ENCODE measurements at places on chromosomes 12 and 14. TPM values are rescaled to one million over a fixed set of nuclear protein-coding genes. Genes with fewer than 3 reads are reported as not detected.

DNA sequence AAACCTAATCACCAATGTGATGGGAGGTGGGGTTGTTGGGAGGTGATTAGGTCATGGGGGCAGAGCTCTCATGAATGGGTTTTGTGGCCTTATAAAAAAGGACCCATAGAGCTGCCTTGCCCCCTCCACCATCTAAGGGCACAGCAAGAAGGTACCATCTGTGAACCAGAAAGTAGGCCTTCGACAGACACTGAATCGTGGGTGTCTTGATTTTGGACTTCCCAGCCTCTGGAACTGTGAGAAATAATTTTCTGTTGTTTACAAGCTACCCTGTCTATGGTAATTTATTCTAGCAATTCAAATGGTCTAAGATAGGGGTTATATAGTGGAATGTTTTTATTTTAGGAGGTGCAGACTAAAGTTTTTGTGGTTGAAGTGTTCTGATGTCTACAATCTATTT, 7.9 kb upstream of the SLC10A1 start:
- DNase-seq: no peak
- no peak overlapping the region for H3K27ac ChIP-seq
- no peaks in the 10 kb centered on the region for H3K36me3 ChIP-seq

GRCh38 chr14:35073486-35073885, 27.4 kb downstream of the FAM177A1 start:
- H3K4me1 ChIP-seq: no peaks in the 10 kb centered on the region
- H3K4me3 ChIP-seq: no peak overlapping the region
- no peak for DNase-seq
- H3K36me3 ChIP-seq: peaks cover 6% of the 10 kb centered on the region

DNA sequence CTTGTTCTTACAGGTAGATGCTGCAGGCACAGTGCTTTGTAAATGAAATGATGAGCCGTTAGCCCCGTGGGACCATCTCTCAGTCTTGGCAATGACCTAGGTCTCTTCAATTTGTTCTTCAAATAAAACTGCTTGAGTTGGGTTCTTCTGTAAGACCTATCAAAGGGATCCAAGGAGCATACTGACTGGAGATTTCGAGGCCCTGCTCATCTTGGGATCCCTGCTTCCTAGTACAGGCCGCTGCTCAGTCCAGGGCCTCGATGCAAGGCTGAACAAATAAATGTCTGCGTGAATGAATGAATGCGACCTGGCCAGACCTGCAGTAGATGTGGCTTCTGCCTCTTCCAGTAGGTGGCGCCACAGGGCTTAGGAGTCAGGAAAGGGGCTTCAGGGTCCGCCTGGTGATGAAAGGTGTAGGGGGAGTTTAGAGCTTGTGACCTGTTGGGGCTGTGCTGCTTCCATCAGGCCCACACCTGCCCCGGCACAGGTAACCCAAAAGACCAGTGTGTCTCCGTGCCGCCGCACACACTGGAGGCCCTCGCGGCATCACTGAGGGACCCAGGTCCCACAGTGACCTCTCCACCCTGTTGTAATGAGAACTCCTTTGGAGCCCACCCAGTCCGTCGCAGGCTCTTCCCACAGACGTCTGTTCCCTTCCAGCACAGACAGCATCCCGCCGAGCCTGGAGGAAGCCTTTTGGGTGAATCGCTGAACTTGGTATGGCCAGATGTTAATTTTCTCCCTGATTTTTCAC, 4.4 kb downstream of the CACNA1C start:
- H3K36me3 ChIP-seq: no peaks in the 10 kb centered on the region
- H3K27ac ChIP-seq: peak overlapping the region; percentile 92
- H3K4me1 ChIP-seq: peaks cover 10% of the 10 kb centered on the region
- peak; percentile 83 for DNase-seq
- no peak overlapping the region for H3K4me3 ChIP-seq

DNA sequence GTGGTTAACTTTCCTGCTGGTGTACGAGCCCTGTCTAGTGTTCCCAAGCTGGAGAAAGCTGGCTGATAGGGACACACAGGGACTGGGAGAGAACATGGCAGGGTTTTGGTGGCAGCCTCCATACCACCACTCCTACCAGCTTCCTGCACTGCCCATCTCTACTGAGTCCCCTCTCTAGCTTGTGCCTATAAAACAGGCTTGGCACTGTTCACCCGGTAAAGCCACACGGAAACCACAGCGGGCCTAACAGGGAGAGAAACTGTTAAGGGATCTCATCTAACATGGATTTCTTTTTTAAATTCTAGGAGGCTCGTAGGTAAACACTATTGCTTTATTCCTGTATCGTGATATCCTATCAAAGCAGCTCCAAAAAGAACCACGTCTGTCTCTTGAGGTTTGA, 204.7 kb downstream of the TTC7B start:
- no peaks in the 10 kb centered on the region for H3K36me3 ChIP-seq
- H3K4me1 ChIP-seq: no peaks in the 10 kb centered on the region
- no peak overlapping the region for H3K27ac ChIP-seq
- no peak overlapping the region for H3K4me3 ChIP-seq
- DNase-seq: no peak
- no peaks in the 10 kb centered on the region for H3K27me3 ChIP-seq

DNA sequence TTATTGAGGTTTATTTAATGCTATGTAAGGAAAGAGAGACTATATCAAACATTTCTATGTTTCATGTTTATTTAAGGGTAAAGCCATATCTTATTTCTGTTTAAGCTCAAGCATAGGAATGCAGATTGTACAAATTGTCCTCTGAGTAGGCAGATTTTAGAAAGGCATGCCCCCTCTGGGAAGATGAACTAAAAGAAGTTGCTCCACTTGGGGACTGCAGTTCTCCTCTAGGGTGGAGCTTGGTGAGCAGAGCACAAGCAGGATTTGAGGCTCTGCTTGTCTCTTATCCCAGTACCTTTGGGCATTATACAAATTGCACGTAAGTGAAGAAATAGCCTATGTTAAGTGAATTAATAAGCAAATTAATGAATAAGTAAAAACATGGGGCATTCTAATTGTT, 96.2 kb upstream of the PDE3A start:
- H3K27me3 ChIP-seq: no peaks in the 10 kb centered on the region
- no peak overlapping the region for H3K4me3 ChIP-seq
- DNase-seq: no peak
- no peaks in the 10 kb centered on the region for H3K4me1 ChIP-seq
- H3K27ac ChIP-seq: no peak overlapping the region

- H3K4me1 ChIP-seq: peaks cover 37% of the 10 kb centered on the region
- no peaks in the 10 kb centered on the region for H3K36me3 ChIP-seq
- H3K27me3 ChIP-seq: no peaks in the 10 kb centered on the region
- DNase-seq: no peak
Observed at GRCh38 chr14:94028450-94028826, 2.3 kb downstream of the OTUB2 start.

DNA sequence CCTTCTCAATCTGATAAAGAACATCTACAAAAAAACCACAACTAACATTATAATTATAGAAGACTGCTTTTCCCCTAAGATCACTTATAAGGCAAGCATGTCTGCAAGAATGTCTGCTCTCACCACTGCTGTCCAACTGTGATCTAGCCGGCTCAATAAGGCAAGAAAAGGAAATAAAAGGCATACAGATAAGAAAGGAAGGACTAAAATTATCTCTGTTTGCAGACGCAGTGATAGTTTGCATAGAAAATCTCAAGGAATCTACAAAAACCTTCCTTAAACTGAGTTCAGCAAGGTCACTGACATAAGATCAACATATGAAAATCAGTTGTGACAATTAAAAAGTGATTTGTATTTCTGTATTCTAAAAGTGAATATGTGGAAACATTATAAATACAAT, 138.0 kb upstream of the EGLN3 start:
- H3K27me3 ChIP-seq: no peaks in the 10 kb centered on the region
- no peaks in the 10 kb centered on the region for H3K36me3 ChIP-seq
- no peak overlapping the region for H3K27ac ChIP-seq

GRCh38 chr14:75467763-75468162, 39.9 kb downstream of the JDP2 start:
- peaks cover 73% of the 10 kb centered on the region for H3K36me3 ChIP-seq
- DNase-seq: peak; percentile 22
- no peak overlapping the region for H3K4me3 ChIP-seq
- H3K27ac ChIP-seq: peak overlapping the region; percentile 7

GRCh38 chr12:101277443-101277842, 2.5 kb upstream of the UTP20 start:
- H3K27ac ChIP-seq: no peak overlapping the region
- H3K27me3 ChIP-seq: no peaks in the 10 kb centered on the region
- peaks cover 9% of the 10 kb centered on the region for H3K36me3 ChIP-seq
- no peak for DNase-seq

DNA sequence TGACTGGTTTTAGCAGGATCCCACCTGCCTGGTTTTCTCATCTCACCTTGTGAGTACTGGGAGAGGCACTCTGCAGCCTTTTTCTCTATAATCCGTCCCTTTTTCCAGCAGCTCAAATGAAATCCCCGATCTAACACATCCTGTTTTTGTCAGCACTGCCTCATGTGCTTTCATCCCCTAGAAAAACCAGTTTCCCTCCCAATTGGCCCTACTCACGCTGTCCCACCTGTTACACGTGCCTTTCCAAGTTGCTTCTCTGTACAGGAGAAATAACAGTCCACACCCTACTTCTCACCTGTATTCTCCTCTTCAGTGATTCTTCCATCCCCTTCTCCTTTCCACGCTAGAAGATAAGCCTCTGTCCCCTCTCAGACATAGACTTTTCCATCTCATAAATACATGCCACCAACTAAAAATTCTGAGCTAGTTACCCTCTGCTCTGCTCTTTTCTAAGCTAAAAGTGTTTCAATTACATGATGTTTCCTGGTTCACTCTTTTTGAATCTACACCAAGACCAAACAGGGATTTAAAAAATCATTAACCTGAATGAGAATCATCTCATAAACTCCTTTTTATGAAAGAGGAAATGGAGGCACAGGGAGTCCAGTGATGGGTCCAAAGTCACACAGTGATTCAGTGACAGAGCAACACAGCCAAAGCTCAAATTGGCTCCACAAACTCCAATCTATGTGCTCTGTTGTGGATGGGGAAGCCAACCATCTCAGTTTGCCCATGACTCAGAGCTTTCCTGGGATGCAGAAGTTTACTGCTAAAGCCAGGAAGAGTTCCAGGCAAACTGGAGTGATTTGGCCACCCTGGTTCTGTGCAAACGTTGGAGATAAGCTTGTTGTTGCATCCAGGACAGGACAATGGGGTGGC, 240.0 kb upstream of the TMEM132C start:
- no peaks in the 10 kb centered on the region for H3K36me3 ChIP-seq
- H3K4me3 ChIP-seq: no peak overlapping the region
- no peak for DNase-seq
- no peaks in the 10 kb centered on the region for H3K4me1 ChIP-seq
- peaks cover 14% of the 10 kb centered on the region for H3K27me3 ChIP-seq
- no peak overlapping the region for H3K27ac ChIP-seq

GRCh38 chr12:132558861-132559623, 51.3 kb downstream of the LRCOL1 start:
- no peak for DNase-seq
- H3K4me3 ChIP-seq: peak overlapping the region; percentile 64
- H3K36me3 ChIP-seq: peaks cover 6% of the 10 kb centered on the region
- no peaks in the 10 kb centered on the region for H3K27me3 ChIP-seq

- H3K27ac ChIP-seq: no peak overlapping the region
- H3K4me1 ChIP-seq: no peaks in the 10 kb centered on the region
- DNase-seq: no peak
- H3K36me3 ChIP-seq: peaks cover 71% of the 10 kb centered on the region
Observed at GRCh38 chr12:50192908-50193307, 25.7 kb upstream of the CERS5 start.

- H3K4me3 ChIP-seq: no peak overlapping the region
- no peak overlapping the region for H3K27ac ChIP-seq
- no peaks in the 10 kb centered on the region for H3K36me3 ChIP-seq
- peaks cover 34% of the 10 kb centered on the region for H3K4me1 ChIP-seq
- DNase-seq: no peak
Observed at GRCh38 chr14:104574536-104574935, 5.0 kb upstream of the C14orf180 start.

- no peaks in the 10 kb centered on the region for H3K27me3 ChIP-seq
- no peaks in the 10 kb centered on the region for H3K36me3 ChIP-seq
- no peak overlapping the region for H3K27ac ChIP-seq
- H3K4me3 ChIP-seq: no peak overlapping the region
Observed at GRCh38 chr12:20055856-20056255, 312.5 kb upstream of the PDE3A start.

GRCh38 chr14:75847584-75847983, 134.2 kb downstream of the TGFB3 start:
- no peak overlapping the region for H3K4me3 ChIP-seq
- peaks cover 12% of the 10 kb centered on the region for H3K4me1 ChIP-seq
- H3K27me3 ChIP-seq: no peaks in the 10 kb centered on the region
- H3K36me3 ChIP-seq: no peaks in the 10 kb centered on the region
- DNase-seq: no peak

- H3K4me1 ChIP-seq: no peaks in the 10 kb centered on the region
- DNase-seq: peak; percentile 23
- peak within 1 kb of the TSS; percentile 31 for H3K27ac ChIP-seq
- H3K27me3 ChIP-seq: no peaks in the 10 kb centered on the region
- peak within 1 kb of the TSS; percentile 6 for H3K4me3 ChIP-seq
- H3K36me3 ChIP-seq: no peaks in the 10 kb centered on the region
Observed at GRCh38 chr12:70637303-70638085, at the start of gene PTPRB. PTPRB (minus strand) TSS chr12:70637429; CDS start chr12:70637395, 34 bp downstream.

GRCh38 chr14:75578786-75579337, 442 bp downstream of the FLVCR2 start:
- H3K4me1 ChIP-seq: peaks cover 29% of the 10 kb centered on the region
- peak overlapping the region; percentile 78 for H3K27ac ChIP-seq
- DNase-seq: no peak
- H3K4me3 ChIP-seq: peak overlapping the region; percentile 53
- no peaks in the 10 kb centered on the region for H3K36me3 ChIP-seq

GRCh38 chr14:23055621-23056144, 1.6 kb downstream of the CDH24 start:
- peaks cover 20% of the 10 kb centered on the region for H3K36me3 ChIP-seq
- H3K4me1 ChIP-seq: peaks cover 25% of the 10 kb centered on the region
- peak; percentile 70 for DNase-seq
- no peak overlapping the region for H3K27ac ChIP-seq
- H3K27me3 ChIP-seq: no peaks in the 10 kb centered on the region

PABPN1 gene
- 152 TPM for total RNA-seq

AKAP5 gene
- total RNA-seq: 1.3 TPM

NID2 gene
- 67.0 TPM for total RNA-seq

MAP3K9 gene
- 8.5 TPM for total RNA-seq

ZC2HC1C gene
- not detected for total RNA-seq

ETV6 gene
- total RNA-seq: 60.3 TPM

TPPP2 gene
- not detected for total RNA-seq

AICDA gene
- not detected for total RNA-seq
